NCI-H2171 treated with DMSO at 0.1 percent for 48 hours (cell line): ENCODE measurements at places on chromosomes 6 and 20.

- no peak for DNase-seq
Measured at GRCh38 chr6:30127238-30128093, 8.5 kb upstream of the TRIM40 start.

DNA sequence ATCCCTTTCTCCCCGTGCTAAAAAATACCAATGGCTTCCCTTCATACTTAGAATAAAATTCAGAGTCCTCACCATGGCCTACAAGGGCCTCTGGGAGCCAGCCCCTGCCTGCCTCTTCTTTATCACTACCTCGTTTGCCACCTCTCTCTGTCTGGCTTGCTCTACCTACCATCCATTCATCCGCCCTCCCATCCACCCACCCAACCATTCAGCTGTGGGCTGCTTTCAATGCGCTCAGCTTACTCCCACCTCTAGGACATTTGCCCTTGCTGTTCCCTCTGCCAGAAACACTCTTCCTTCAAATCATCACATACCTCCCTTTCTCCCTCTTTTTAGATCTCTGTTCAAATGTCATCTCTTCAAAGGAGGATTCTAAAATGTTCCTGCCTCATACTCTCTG lies 44.4 kb downstream of the PACSIN1 start:
- no peak for DNase-seq

DNA sequence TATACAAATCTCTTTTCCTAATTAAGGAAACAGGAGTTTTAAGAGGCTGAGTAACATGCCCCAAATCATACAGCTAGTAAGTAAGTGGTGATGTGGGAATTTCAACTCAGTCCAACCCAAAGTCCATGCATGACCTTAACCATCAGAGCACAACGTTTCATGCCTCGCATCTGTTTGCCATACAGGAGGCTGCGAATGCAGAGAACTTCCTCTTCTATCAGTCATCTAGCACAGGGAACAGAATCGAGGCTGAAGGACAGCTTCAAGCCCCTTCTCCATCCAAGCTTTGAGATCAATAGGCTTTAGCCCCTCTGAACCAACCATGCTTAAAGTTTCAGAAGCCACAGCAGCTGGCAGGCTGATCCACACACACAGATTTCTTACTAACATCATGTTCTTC lies 113.2 kb downstream of the MAFB start:
- DNase-seq: no peak

DNA sequence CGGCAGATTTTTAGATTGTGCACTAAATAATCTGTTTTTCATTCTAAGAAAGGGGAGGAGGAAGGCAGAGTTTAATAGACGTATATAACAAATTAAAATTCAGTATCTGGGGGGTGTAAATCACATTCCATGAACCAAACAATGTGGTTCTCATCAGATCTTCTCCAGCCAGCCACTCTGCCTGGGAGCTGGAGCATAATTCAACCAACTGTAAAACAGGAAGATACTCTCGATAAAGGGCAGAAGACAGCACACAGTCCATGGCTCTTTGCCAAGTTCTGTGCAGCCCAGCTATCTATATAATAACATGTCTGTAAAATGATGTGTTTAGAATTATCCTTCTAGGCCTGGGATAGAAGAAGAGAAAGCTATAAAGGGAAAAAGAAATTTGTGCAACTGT lies 289.9 kb upstream of the ZFP64 start:
- DNase-seq: no peak

DNA sequence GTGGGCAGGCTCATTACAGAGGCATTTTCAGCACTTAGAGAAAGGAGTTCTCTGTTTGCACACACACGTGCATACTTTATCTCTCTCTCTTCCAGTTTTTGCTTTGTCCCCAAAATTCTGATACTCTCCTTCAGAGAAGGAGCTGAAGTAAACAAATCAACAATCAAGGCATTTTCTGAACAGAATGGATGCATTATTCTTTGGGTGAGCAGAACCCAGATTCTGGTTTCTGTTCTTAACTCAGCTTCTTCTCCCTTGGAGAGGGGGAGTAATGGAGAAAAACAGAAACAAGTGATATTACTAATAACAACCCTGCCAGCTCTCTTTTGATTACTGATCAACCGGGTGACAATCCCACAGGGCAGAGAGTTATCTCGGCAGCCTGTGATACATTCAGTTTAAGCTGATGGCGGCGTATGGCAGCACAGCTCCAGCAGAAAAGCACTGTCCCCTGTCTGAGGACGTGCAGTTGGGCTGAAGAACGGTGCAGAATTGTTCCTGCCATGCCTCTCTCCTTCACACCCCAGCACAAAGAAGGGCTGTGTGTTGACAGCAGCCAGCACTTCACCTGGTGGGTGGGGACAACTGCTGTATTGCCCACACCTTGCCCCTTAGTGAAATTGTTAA lies 47.3 kb upstream of the SASH1 start:
- DNase-seq: no peak

GRCh38 chr6:39273406-39273821 lies 40.8 kb downstream of the KCNK17 start:
- no peak for DNase-seq

- DNase-seq: no peak
Measured at GRCh38 chr6:34047913-34048867, 97.7 kb downstream of the GRM4 start.

DNA sequence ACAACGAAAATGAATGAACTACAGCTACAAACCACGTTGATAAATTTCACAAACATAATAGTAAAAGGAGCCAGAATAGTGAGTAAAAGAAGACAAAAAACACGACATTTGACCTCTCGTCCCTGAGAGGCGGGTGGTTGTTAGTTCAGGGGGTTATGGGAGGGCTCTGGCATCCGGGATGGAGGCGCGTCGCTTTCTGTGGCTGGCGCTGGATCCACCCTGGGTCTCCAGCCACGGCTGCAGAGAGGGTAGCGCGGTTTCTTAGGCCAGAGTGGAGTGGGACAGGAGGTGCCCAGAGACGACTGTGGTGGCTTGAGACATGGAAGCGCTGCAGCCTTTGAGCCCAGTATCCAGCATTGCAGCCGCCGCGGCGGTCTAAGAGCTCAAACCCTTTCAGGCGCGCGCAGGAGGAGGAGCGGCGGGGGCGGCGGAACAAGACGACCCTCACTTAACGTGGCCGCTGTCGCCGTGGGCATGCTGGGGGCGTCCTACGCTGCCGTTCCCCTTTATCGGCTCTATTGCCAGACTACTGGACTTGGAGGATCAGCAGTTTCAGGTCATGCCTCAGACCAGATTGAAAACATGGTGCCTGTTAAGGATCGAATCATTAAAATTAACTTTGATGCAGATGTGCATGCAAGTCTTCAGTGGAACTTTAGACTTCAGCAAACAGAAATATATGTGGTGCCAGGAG lies 3.7 kb upstream of the ZSCAN23 start:
- DNase-seq: no peak

GRCh38 chr20:50310673-50311051 lies 120.0 kb downstream of the CEBPB start:
- no peak for DNase-seq

- no peak for DNase-seq
Measured at GRCh38 chr20:34041226-34041625, 47.5 kb downstream of the RALY start.

DNA sequence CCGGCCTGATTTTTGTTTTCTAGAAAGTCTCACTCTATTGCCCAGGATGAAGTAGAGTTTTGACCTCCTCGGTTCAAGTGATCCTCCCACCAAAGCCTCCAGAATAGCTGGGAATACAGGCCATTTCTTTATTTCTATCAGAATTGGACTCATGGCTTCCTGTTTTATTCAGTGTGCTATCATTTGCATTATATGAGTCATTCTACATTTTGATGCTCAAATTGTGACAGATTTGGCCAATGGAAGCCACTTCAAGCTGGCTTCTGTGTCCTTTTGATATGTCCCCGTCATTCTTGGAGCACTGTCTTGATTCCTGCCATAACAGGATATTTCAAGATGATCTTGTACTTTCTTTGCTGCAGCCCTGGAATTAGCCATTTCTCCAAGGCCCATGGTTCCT lies 75.1 kb downstream of the CNBD2 start:
- DNase-seq: no peak

GRCh38 chr6:34959224-34959623 lies 70.2 kb downstream of the ANKS1A start:
- DNase-seq: no peak

DNA sequence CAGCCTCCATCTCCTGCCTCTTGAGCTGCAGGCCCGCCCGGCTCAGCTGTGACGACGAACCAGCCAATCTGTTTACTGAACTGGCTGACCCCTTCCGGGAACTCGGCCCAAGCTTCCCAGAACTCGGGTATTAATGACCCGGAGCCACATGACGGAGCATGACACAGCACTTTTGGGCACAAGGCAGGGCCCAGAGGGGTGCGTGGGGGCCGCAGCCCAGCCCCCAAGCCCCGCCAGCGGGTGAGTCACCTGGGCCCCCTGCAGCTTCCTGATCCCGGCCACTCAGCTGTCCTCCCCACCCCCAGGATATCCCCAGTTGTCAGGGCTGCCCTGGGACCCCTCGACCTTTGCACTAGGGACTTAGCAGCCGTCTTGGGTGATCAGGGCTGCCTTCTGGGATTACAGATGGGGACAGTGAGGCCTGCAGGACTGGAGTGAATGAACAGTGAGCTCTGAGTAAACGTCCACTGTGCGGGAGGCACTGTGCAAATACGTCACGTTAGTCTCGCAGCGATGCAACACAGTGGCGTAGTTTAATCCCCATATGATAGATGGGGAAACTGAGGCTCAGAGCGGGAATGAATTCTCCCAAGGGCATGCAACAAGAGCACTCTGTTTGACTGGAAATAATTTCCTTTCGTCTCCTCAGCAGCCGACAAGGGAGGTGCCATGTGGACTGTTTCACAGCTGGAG lies 102.1 kb downstream of the CEBPB start:
- DNase-seq: no peak

GRCh38 chr20:4488407-4489339 lies 233.0 kb upstream of the PRND start:
- DNase-seq: no peak

GRCh38 chr6:158703837-158704822 lies 54.3 kb downstream of the SYTL3 start:
- peak; percentile 87 for DNase-seq

DNA sequence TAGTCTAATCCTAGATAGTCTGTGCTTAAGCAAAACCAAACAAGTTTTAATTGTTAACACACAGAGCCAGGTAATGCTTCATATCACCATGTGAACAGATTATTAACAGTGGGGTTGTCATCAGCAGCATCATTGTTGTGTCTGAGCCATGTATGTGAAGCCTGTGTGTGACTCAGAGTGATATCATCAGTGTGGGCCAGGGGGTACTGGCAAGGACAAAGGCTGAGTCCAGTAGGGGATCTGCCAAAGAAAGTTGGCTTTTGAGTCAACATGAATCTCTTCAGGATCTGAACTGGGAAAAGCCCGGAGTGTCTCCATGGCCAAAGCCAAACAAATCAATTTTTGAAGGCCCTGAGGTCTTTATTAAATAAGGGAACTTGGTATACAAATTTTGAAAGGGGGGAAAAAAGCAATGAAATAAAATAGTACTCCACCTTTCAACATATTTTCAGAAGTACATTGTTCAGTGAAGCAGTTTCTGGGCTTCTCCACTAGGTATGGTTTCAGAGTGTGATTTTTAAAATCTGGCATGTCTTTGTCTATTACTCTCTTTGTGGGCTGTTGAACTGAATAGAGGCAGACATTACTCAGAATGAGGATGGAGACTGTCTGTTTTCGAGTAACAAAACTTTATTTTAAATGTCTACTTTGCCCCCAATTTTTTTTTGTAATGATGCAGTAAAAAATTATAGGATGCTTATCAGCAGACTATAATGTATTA lies 444.2 kb upstream of the JAG1 start:
- no peak for DNase-seq

GRCh38 chr6:26021350-26022131 lies 58.9 kb downstream of the TRIM38 start:
- DNase-seq: peak; percentile 96
